ENCODE measurements at places on chromosomes 1 and 21.

GRCh38 chr21:39136711-39137110 lies 46.5 kb downstream of the PSMG1 start:
- DNase-seq, result no peak

GRCh38 chr1:94544706-94545490 lies 3.3 kb upstream of the F3 start:
- DNase-seq, result peak; percentile 52

DNA sequence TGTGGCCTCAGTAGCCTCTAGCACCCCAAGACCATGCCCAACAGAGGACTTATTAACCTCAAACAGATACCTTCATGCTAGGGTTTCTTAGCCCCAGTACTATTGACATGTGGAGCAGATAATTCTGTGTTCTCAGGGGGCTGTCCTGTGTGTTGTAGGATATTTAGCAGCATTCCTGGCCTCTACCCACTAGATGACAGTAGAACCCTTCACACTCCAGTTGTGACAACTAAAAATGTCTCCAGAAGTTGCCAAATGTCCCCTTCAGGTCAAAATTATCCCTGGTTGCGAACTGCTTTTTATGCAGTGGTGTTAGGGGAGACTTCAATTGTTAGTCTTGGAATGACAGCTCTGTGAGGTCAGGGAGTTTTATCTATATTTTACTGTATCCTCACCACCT lies 8.1 kb downstream of the KAZN start:
- DNase-seq, result no peak

DNA sequence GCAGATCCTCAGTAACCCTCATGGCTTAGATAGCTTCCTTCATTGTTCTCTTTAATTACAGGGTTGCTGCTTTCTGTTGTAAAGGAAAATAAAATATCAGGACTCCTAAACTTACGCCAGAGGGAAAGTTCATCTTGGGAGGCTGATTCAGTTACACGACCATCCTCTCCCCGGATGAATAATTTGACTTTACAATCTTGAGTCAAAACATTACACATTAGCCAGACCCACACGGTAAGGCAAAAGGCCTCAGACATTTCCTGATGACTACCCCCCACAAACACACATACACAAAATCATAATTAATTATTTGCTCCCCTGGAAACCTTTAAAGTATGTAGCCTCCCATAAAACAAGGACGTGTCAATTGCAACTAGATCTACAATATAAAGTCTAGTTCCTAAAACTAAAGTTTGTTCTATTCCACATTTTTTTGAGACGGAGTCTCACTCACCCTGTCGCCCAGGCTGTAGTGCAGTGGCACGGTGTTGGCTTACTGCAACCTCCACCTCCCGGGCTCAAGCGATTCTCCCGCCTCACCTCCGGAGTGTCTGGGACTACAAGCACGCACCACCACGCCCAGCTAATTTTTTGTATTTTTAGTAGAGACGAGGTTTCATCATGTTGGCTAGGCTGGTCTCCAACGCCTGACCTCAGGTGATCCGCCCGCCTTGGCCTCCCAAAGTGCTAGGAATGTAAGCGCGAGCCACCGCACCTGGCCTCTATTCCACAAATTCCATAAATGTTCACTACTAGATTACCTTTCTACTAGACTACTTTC lies 830 bp upstream of the PRDX1 start:
- peak; percentile 80 for DNase-seq

DNA sequence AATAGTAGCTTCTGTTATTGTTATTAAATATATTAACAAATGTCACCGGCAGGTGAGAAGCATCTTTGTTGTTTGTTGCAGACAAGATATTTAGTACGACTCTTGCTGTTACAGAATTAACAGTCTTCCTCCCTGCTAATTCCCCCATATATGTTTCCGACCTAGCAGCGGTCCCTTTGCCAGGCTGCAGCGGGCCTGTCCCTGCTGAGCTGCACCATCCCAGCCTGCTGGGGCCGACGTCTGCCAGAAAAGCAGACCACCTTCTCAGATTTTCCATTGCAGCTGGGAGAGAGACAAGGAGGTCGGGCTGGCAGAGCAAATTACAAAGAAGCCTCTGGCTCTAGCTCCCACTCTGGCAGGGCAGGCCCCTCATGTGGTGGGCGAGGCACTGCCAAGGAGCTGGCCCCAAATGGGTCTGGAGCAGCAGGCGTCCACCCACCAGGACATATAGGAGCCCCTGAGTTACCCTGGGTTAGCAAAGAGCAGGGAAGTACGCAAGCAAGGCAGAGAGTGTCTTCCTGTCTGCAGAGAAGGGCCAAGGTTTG lies 142.7 kb downstream of the FOXD2 start:
- DNase-seq, result no peak

DNA sequence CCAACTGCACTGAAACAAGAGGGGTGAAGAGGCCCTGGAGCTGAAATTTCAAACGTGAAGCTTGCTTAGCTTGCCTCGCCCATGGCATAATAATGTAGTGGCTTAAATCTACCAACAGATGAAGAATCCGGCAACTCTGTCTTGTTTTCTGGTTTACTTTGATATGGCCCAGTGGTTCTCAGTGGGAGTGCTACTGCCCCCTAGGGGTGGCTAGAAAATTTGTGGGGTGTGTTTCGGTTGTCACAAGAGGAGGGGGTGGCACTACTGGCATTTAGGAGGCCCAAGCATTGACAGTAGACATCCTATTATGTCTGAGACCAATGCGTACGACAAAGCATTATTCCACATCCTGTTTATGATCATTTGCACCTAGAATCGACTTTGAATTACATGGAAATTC lies 51.9 kb upstream of the C8B start:
- DNase-seq, result no peak

DNA sequence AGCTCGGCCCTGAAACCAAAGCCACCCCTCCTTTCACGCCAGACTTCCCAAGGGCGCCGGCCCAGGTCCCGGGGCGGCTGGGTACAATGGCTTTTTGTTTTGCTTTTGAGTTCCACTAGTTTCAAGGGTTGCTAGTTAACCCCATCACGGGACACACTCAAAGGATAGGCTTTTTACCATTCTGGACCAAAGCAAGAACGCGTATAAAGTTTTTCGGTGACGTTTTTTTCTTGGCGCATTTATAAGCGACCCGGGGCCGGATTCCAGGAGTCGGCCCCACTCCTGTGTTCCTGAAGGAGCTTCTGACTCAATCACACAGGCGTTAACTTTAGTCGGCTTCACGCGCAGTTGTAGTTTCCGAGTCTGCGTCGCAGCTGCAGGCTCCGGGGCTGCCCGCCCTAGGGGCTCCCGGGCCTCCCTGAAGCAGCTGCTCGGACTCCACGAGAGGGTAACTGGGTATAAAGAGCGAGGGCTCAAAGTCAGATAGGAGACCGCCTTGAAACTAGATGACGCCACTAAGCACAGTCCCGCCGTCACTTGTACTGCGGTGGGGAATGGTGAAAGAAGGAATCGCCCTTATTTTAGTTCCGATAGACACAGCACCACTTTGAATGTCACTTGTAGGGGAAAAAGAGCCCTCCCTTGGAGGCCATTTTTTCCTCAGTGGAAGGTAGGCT lies 707 bp upstream of the KLHL21 start:
- DNase-seq, result peak; percentile 87

Data from RKO (cell line).